ENCODE measurements at places on chromosomes 1 and 21. TPM values are rescaled to one million over a fixed set of nuclear protein-coding genes. Genes with fewer than 3 reads are reported as not detected.

RORC gene
- total RNA-seq: 0.05 TPM

MTF2 gene
- 13.6 TPM for total RNA-seq

MFSD2A gene
- total RNA-seq: 4.3 TPM

SPOCD1 gene
- 5.3 TPM for total RNA-seq

NUAK2 gene
- total RNA-seq: 35.2 TPM
